ENCODE measurements at places on chromosomes 16 and 17.

DNA sequence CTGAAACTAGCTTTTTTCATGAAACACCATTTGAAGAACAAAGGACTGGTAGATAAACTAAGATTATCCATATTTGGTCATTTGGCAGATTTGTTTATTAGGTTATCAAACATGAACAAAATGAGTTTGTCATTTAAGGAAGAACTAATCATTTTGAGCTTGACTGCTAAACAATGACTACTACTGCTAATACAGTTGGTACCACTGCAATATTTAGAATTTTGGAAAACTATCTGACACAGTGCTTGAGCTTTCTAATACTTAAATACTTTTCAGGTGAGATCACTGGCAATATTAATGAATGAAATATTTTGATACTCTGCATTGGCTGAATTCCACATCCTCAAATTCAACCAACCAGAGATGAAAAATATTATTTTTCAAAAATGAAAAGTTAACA is 47.2 kb downstream of the MED13 start:
- DNase-seq, result no peak

DNA sequence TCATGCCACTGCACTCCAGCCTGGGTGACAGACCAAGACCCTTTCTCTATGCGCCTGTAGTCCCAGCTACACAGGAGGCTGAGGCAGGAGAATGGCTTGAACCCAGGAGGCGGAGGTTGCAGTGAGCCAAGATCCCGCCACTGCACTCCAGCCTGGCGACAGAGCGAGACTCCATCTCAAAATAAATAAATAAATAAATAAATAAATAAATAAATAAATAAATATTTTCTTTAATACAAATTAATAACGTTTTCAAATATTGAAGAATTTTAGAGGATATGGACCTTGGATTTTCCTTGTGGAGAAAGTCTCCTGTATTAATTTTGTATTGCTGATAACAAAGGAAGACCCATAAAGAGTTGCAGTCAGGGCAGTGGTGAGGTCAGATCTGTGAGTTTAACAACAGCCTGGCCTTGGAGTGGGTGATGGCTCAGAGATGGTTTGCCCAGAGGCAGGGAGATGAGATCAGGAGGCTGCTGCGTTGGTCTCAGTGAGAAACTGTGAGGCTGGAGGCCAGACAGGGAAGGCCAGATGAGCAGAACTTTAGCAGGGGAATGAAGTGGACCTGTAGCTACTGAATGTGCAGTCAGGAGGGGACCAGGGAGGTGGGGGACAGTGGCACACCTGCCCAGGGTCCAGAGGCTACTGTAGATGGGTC is 4.4 kb upstream of the ASGR1 start:
- DNase-seq, result no peak

DNA sequence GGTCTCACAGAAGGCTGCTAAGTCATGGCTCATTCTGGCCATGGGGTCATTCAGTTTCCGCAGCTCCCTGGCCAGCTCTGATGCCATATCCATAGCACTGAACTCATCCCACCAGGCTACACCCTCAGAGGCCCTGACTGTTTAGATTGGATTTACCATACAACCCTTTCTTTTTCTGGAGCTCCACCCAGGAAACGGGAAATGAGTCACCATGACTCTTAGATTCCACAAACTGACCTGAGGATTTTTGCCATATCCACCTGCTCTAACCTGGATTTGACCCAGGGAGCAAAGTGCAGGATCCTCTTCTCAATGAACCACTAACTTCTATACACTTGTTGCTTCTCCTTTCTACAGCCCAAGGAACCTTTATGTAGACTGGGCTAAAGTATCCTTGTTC is 20.3 kb upstream of the CALB2 start:
- no peak for DNase-seq

DNA sequence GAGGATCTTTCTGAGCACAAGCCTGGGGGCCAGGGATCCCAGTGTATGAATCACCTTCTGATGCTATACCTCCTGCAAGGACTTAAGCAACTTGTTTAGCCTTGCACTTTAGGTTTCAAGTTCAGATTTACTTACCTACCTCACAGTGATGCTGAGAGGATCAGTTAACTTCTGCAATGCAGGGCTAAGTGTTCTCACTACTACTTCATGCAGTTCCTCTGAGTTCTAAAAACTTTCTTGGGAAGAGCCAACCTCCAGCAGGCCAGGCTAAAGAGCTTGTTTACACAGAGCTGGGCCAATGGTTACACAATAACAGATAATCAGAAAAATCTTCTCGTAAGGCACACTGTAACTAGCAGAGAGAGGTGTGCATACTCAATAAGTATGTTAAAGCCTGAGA is 13.0 kb downstream of the VEZF1 start:
- DNase-seq, result no peak

GRCh38 chr16:68490829-68491575 is 42.7 kb upstream of the SMPD3 start:
- no peak for DNase-seq

- no peak for DNase-seq
These were observed 42.4 kb downstream of the NXPH3 start for GRCh38 chr17:49618028-49618611.

GRCh38 chr16:22316411-22316811 is 19.2 kb downstream of the POLR3E start:
- no peak for DNase-seq

GRCh38 chr16:89094880-89095258 is 1.2 kb downstream of the ACSF3 start:
- no peak for DNase-seq

DNA sequence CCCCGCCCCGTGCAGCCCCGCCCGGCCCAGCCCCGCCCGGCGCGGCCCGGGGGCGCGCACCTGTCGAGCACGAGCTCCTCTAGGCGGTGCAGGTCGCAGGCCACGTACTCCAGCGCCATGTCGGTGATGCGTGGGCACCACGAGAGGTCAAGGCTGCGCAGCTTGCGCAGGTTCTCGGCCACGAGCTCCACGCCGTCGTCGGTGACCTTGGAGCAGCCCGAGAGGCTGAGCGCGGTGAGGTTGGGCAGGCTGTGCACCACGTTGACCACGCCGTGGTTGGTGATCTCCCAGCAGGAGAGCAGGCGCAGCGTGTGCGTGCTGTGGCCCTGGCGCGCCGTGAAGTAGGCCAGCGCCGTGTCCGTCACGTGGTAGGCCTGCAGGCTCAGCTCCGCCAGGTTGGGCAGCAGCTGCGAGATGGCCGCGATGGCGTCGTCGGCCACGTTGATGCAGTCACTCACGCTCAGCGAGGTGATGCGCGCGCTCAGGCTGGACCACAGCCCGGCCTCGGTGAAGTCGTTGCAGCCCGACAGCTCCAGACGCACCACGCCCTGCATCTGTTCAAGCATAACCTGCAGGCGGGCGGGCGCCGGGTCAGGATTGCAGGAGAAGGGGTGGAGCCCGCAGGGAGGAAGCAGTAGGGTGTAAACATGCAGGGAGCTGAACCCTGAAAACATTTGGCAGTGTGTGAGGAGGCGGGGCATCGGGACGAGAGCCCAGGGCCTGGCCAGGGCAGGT is 5.3 kb upstream of the WDR24 start:
- DNase-seq, result peak; percentile 59

DNA sequence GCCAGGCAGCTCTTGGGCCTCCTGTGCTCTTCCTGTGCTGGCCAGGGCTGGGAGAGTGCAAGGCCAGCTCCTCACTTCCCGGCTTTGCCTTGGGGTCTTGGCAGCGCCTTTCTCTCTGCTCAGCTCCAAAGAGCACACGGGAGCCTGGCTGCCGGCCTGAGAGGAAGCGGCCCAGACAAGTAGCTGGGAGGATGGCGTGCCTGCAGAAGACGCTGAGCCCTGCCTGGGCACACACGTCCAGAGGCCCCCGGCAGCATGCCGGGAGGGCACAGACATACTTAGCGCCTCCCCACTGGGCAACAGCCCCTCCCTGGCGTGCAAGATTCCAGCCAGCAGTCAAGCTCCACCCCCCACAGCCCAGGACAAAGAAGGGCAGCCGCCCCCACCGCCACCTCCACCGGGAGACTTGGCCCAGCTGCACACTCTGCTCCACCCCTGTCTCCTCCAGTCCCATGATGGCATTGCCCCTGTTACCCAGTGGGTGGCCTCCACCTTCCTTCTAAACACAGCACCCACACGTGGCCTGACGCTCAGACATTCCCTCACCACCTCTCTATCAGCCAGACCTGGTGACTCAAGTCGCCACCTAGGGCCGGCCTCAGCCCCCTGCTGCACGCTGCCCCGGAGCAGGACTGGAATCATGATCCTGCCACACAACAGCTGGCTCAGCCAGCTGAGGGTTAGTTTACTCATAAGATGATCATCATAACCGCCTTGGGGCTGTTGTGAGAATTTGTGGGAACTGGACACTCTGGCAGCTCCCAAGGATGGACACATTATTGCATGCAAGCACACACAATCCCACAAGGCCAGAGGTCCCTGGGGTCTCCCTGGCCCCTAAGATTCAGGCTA is 12.4 kb downstream of the SGCA start:
- DNase-seq, result peak; percentile 34

- no peak for DNase-seq
These were observed 36.9 kb upstream of the CRISPLD2 start for GRCh38 chr16:84782846-84783245.

- DNase-seq, result no peak
These were observed 1.3 kb downstream of the WNK4 start for GRCh38 chr17:42781639-42782165.

- no peak for DNase-seq
These were observed 33.7 kb upstream of the ZNF750 start for GRCh38 chr17:82873521-82873920.

GRCh38 chr17:17928398-17929287 is 43.6 kb downstream of the TOM1L2 start:
- DNase-seq, result no peak

DNA sequence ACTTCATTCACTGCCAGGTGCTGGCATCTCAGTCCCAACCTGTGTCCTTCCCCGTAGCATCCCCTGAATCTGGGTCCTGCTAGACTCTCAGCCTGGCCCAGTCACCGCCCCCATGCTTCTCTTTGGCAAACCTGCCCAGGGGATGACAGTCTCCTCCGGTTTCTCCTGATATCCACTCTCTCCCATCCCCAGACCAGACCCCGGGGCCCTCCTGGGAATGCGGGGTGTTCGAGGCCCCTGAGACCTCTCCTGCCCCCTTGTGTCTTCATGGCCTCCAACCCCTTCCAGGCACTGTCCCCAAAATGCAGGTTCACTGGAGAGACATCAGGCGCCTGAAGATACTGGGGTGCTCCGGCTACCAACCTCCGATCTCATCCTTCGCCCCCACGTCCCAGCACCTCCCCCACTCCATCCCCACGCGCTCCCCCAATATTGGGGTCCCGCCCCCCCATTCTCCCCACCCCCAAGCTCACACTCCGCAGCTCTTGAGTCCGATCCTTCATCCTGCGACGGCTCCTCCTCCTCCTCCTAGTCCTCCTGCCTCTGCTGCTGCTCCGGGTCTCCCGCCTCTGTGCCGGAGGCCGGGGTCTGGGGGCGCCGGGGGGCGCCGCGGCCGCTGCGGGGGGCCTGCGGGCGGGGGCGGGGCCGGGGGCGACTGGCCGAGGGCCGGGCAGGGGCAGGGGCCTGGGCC is 399 bp downstream of the STX1B start:
- no peak for DNase-seq

DNA sequence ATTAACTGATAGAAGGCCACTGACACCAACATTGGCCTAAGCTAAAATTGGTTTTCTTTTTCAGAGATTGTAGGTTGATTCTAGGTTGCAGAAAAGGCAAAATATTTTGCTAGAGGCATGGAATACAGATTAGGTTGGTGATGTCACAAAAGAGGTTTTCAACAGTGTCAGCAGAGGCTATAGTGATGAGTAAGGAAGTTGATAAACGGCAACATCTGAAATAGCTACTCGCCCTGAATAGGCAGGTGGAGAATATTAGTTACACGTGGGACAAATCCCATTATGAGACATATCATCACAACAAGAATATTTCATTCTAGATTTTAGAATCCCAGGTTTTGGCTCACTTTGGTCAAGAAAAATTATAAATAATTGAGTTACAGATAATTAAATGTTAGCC is 1.5 kb upstream of the TOM1L1 start:
- no peak for DNase-seq

DNA sequence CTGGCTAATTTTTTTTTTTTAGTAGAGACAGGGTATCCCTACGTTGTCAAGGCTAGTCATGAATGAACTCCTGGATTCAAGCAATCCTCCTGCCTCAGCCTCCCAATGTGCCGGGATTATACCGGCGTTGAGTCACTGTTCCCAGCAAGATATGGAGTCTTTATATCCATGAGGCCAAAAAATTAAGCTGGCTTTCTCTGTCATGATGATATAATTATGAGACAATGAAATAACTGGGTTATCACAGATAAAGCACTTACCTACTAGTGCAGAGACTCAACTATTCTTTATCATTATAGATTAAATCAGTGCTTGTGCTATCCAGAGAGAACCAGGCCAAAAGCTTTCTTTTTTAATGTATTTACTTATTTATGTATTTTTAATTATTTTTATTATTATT is 36.2 kb downstream of the SMG6 start:
- no peak for DNase-seq

- DNase-seq, result peak; percentile 41
These were observed 11.5 kb downstream of the RMI2 start for GRCh38 chr16:11356573-11357331.

DNA sequence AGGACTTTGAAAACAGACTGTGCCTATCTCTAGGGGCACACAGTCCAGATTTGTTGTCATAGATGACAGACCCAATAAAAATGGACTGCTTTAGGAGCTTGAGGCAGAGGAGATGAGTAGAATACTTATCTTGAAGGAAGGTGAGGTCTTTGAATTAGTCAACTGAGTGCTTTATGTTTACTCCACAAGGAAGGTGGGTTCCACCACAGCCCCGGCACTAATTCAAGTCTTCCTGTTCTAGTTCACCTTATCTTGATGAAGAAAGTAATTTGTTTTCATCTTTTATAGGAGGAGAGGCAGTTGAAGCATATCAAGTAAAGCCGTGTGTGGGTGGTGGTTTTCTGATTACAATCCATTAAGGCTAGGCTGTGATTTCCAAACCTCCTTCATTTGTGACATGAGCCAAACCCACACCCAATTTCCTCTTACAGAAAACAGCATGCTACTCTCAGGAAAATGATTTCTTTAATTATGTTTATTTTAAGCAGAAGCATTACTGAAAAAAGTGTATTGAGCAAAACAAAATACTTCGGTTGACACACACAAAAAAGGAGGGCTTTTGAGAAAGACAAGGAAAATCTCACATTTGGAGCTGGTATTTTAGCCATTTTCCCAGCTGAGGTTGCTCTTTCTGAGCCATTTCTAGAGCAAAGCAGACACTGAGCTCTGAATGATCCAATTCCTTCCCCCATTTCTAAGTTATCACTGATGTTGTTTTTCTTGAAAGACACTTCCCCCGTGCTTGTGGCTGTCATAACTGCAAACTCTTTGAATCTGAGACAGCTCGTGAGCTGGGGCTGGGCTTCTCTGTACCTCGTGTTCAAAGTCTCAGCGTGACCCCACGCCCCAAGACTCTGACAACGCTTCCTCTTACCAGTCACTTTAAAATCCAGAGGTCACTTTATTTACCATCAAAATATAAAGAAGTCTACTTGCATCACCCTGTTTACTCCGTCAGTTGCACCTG is 35.4 kb downstream of the CDRT15 start:
- peak; percentile 23 for DNase-seq

- DNase-seq, result no peak
These were observed 23.2 kb downstream of the IGFBP4 start for GRCh38 chr17:40466298-40466971.

GRCh38 chr17:62852195-62852594 is 44.1 kb upstream of the MARCHF10 start:
- DNase-seq, result no peak

- no peak for DNase-seq
These were observed 525 bp downstream of the JPT1 start for GRCh38 chr17:75153780-75154194.

All from stimulated activated CD4-positive, alpha-beta T cell treated with anti-CD3 and anti-CD28 coated beads, Interleukin-2, amount 100 ng/mL, for 4 hours (primary cell).